ENCODE measurements at places on chromosomes 6 and 20.

GRCh38 chr6:47268572-47269187 is 41.0 kb downstream of the TNFRSF21 start:
- DNase-seq: no peak

- DNase-seq: peak; percentile 100
Measured at GRCh38 chr6:31652925-31653724, 664 bp upstream of the BAG6 start.

DNA sequence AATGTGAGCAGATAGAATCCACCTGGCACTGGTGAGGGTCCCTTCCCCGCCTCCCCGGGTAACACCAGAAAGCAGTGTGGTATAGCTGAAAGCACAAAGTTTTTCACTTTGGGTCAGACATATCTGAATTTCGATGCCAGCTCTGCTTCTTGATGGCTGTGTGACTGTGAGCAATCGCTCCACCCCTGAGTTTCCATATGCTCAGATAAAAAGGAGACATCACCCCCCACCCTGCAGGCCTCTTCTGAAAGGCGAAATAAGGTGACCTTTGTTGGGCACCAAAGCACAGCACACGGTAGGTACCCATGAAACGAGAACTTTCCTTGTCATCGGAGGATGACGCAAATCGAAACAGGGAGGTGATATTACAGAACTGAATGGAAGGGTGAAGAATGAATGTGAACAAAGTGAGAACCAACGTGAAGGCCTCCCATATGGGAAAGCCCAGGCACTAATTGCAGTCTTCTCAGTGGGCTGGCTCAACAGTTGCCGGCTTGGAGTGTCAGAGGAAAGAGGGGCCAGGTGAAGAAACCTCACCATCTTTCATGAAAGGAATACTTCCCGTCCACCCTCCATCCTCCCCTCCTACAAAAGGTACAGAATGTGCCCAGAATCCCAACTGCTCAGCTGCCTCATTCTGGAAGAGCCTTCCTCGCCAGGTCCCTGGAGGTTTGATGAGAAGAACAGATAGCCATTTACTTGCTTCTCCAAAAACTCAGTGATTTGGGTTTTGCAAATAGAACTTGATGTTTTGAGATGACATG is 61.8 kb downstream of the NFATC2 start:
- no peak for DNase-seq

GRCh38 chr6:35484921-35485392 is 11.9 kb downstream of the TEAD3 start:
- no peak for DNase-seq

GRCh38 chr6:32483968-32484613 is 44.4 kb downstream of the HLA-DRA start:
- no peak for DNase-seq

DNA sequence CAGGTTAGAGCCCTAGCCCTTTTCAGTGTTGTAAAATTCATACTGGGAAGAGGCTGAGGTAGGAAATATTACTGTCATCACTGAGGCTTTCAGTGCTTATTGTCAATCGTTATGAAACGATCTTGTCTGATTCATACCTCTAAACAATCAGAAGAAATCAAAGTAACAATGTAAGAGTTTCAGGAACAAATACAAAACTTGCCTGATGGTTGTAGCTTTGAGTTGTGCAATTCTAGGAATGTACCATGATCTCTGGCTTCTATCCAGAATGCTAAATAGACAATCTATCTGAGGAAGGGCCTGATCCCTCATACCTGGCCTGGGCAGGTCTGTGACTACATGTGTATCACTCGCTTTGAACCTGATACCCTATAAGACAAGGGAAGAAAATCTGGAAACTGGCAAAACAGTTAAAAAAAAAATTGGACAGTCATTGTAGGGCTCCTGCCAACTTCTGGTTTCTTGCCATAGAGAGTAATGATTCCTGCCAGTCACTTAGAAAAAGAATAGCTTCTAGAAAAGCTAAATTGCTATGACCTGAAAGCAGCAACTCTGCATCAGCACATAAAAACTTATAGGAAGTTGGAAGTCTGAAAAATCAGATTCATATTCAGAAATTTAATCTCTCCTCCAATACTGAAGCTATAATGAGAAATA is 234.7 kb downstream of the BTBD9 start:
- no peak for DNase-seq
